Stimulated activated CD4-positive, alpha-beta T cell treated with anti-CD3 and anti-CD28 coated beads, Interleukin-2, amount 100 ng/mL, for 48 hours (primary cell): ENCODE measurements at places on chromosomes 4 and X.

DNA sequence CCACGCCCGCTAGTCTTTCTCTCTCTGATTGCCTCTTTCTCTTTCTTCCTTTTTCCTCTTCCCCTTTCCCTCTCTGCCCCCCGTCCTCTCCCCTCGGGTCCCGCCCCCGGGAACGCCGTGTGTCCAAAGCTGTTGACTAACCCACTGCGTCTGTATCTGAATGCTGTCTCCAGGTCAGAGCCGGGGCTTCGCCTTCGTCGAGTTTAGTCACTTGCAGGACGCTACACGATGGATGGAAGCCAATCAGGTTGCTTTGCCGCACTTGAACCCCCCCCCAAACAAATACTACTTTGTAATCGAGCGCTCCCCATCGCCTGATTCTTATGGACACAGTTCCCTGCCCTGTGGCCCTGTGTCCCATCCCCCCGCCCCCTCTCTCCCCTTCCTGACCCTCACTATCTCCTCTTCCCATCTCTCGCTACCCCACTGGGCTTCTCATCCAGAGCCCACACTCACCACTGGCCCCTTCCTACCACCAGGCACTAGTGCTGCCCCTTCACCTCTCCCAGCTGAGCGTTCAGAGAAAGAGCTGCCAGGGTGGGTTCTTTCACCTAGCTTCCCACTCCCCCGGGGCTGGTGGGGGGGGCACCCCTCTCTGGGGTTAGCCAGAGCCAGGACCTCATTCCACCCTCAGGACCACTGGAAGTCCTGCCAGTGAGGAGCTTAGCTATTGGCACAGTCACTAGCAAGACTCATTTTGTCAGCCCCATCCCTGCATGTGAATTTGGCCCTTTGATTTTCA is 18.6 kb upstream of the UBA1 start:
- DNase-seq = no peak

DNA sequence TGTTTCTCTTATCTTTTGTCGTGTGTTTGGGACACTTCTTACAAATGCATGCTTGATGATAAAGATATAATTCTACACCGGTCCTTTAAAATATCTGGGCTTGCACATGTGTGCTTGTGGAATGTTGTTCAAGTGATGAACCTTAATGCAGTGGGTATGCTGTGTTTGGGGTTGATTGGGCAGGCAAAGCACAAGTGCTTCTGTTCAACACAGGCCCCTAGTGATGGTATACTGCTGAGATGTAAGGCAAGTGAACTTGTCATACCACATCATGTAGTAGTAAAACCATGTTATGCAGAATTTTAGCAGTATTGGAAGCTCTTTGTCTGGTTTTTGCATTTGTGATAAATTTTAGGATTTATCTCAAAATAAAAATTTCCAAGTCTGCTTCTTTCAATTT is 23.9 kb downstream of the TBC1D19 start:
- DNase-seq = no peak

DNA sequence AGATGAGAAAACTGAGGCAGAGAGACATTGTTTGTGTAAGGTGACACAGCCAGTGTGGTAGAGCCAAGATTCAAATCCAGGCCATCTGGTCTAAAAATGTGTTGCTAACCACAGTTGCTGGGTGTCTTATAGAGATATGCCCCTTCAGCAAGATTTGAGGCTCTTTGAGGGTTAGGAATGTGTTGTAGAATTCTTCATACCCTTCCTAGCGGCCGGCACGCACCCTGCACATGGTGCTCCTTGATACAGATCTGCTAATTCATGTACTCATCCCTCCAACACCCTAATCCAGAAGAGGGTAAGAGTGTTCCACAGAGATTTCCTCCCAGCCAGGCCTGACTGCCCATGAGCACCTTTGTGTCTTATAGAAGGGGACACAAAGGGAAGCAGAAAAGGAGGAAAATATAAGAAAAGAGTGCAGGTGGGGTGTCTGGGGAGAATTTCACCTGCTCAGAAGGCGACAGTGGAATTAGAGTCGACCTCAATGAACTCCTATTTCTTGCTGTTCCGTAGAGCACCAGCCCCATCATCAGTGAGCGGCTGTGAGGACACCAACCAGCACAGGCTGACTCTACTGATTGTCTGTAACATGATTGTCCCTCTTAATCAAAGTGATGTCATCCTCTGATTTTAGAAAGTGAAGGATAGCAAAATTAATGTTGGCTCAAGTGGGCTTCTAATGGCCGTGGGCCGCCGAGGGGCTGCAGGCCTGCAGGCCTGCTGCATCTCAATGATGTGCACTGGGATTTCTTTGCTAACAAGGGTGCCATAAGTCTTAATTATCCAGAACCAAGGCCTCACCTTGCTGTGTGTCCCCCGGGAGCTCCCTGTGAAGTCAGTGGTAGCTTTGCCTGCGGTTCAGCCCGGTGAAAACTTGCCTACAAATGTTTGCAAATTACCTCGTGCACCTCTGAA is 24.2 kb upstream of the SMIM20 start:
- DNase-seq = no peak

DNA sequence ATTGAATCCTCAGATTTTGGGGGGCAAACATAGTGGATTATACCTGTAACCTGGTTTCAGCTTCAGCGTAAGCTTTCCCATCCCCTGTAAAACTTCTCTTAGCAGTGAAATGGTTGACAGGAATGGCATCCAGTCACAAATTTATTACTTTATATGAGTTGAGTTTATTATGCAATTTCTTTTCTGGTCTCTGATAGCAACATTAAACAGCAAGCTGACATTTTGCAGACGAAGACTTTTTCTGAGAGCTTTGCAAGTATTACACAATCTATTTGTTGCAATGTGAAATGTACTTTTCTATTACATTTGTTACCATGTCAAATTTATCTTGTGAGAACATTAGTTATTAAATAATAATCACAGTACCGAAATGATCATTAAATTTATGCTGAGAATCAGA is 60.6 kb downstream of the GSPT2 start:
- DNase-seq = no peak

GRCh38 chrX:101759000-101759399 is 99.3 kb upstream of the ARMCX2 start:
- peak; percentile 2 for DNase-seq

- DNase-seq = no peak
These were observed 329.7 kb downstream of the GPAT3 start for GRCh38 chr4:83865417-83866150.

GRCh38 chr4:159227378-159227777 is 124.5 kb downstream of the RAPGEF2 start:
- DNase-seq = no peak

- no peak for DNase-seq
These were observed 5.0 kb upstream of the PPID start for GRCh38 chr4:158728236-158728635.

DNA sequence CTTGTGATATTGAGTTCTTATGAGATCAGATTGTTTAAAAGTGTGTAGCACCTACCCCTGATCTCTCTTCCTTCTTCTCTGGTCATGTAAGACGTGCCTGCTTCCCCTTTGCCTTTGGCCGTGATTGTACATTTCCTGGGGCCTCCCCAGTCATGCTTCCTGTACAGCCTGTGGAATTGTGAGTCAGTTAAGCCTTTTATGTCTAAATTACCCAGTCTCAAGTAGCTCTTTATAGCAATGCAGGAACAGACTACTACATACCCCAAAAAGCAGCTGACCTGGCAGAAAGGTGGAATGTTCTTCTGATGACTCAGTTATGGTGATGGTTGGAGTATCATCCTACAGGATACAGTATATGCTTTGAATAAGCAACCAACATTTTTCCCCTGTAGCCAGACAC is 11.4 kb upstream of the MCUB start:
- no peak for DNase-seq

- DNase-seq = no peak
These were observed 10.3 kb downstream of the FGF2 start for GRCh38 chr4:122836941-122837340.

GRCh38 chrX:9693307-9694001 is 72.2 kb downstream of the GPR143 start:
- no peak for DNase-seq

GRCh38 chr4:6873792-6874461 is 35.7 kb upstream of the TBC1D14 start:
- DNase-seq = peak; percentile 76

GRCh38 chr4:154035341-154035740 is 246.5 kb upstream of the SFRP2 start:
- no peak for DNase-seq

DNA sequence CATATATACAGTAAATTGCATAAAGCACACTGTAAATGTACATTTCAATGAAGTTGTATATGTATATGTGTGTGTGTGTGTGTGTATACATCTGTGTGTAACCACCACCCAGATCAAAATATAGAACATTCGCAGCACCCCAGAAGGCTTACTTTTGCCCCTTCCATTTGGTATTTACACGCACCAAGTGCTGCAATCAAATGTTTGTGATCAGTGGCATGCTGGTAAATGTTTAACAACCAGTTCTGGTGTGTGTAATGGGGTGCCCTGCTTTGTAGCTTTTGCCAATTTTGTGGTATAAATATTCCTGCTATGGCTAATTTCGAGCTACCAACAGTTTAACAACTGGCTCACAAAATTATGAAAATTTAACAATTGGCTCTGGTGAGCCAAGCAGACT is 101.3 kb downstream of the RTL5 start:
- DNase-seq = no peak

GRCh38 chr4:3399277-3400194 is 42.2 kb upstream of the HGFAC start:
- no peak for DNase-seq

DNA sequence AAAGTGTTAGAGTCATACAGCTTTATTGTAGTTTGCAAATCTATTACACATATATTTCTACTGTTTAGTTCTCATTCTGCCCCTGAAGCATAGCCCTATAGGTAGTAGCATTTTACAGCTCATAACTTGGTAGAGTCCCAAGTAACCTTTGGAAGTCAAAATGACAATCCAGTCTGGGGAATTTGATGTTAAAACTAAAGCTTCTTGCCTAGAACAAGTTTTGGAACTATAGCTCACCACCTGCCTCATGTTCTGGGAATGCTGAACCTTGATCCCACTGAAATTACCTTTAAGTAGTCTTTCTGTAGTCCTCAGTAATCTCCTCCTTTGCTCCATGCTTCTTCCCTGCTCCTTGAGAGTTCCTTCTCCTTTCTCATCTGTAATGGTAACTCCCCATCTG is 8.4 kb downstream of the UGT8 start:
- DNase-seq = no peak

DNA sequence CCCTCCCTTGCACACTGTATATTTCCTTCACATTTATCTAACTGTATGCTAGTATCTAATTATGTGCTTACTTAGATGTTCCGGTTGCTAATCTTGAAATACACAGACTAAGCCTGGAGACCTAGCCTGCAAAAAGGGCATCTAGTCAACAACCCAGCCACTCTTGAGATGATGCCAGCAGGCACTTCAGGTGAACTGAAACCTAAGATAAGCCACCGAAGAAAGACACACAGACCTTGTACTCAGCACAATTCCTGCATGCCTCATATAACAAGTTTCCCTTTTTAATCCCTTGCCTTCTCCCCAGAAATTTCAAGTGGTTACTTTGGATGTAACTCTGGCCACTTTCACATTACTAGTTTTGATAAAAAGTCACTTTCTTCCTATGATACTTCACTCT is 2506.6 kb downstream of the ARAP2 start:
- DNase-seq = no peak

DNA sequence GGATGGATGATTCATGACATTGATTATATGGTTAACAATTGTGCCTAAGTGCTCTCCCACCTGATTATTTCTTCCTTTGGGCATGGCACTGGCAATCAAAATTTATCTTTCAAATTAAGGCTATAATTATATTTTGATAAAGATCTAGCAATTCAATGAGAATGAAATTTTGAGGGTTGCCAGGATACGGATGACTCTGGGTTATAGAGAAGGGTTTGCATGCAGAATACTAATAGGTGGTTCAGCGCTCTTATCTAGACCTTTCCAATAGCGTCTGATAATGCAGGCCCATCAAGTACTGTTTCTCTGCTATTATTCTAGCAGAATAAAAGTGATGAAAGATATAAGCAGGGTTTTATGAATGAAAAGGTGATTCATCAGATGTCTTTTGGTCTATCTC is 74.9 kb upstream of the SCML1 start:
- no peak for DNase-seq

- no peak for DNase-seq
These were observed 181.4 kb downstream of the RPA4 start for GRCh38 chrX:97065066-97065465.

DNA sequence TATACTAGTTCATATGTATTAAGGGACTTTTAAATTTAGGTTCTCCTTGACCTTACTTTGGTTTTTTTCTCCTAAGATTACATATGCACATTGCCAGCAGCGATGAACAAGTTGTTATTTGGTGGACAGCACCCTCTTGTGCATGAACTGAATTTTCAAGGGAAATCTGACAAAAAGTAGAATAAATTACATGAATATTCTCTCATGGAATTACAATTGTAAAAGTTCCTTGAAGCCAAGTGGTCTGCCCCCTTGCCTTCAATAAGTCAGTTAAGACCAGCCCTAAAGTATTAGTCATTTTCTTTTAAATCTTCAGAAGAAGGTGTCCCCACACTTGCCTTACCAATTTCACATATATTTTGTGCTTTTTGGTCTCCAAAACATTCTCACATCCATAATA is 30.7 kb upstream of the SMARCA5 start:
- no peak for DNase-seq

GRCh38 chrX:10102046-10102704 is 54.6 kb upstream of the CLCN4 start:
- DNase-seq = no peak

DNA sequence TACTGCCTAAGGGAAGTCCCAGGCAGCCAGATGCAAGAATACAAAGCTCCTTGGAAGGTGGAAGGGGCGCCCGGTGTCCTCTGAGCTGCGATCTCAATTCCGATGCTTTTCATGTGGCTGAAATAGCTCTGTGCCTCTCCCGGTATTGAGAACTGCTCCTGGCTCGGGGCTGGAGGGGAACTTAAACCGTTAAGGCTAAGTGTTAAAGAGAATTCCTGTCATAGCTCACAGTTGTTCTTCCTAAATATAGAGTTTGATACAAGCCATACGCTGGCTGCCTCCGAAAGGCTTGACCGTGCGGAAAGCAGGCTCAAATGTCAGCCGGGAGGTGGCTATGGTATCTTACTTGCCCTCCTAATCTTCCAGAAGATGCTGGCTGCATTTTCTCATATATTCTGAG is at the start of gene SMPX:
TSS of gene SMPX (minus strand) at position 157 of the 400 bp plus-strand sequence. CDS start 3,826 bp downstream, outside the sequence.
- DNase-seq = no peak

DNA sequence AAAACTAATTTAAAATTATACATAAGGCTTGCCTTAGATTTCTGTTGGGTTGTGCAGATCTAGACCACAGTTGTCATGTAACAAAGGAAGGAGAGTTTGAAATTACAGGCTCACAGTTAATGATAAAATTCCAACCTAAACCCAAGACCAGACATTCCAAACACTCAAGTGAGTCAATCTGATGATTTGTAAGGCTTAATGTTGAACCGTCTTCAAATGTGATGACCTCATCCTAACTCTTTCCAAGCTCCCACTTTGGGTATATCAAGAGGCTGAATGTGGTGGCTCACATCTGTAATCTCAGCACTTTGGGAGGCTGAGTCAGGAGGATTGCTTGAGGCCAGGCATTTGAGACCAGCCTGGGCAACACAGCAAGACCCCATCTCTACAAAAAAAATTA is 149.2 kb downstream of the TBL1X start:
- DNase-seq = no peak

- no peak for DNase-seq
These were observed 261.1 kb upstream of the GATB start for GRCh38 chr4:152021788-152022438.

GRCh38 chrX:129549124-129549523 is 9.1 kb downstream of the OCRL start:
- DNase-seq = no peak
